A673 (cell line): ENCODE measurements at places on chromosomes 13 and 19. TPM values are rescaled to one million over a fixed set of nuclear protein-coding genes. Genes with fewer than 3 reads are reported as not detected.
A peak's percentile ranks its signal among the peaks of the same experiment; 100 is the strongest.

DNA sequence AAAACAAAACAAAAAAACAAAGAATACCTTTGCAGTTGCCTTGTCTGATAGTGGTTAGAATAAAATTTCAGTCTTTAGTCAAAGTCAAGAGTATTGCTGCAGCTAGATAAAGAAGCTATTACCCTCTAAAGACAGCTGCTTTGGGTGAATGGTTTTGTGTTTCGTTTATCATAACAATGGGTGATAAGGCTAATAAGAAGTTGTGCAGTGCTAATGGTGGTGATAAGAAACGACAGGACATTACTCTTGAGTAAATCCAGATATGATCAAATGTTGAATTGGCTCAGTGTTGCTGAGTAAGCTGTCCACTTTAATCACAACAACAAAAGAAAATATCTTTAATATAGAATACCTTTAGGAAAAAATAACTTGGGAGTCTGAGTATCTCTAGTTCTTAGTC is 1825.3 kb downstream of the SLITRK5 start:
- no peak for DNase-seq

DNA sequence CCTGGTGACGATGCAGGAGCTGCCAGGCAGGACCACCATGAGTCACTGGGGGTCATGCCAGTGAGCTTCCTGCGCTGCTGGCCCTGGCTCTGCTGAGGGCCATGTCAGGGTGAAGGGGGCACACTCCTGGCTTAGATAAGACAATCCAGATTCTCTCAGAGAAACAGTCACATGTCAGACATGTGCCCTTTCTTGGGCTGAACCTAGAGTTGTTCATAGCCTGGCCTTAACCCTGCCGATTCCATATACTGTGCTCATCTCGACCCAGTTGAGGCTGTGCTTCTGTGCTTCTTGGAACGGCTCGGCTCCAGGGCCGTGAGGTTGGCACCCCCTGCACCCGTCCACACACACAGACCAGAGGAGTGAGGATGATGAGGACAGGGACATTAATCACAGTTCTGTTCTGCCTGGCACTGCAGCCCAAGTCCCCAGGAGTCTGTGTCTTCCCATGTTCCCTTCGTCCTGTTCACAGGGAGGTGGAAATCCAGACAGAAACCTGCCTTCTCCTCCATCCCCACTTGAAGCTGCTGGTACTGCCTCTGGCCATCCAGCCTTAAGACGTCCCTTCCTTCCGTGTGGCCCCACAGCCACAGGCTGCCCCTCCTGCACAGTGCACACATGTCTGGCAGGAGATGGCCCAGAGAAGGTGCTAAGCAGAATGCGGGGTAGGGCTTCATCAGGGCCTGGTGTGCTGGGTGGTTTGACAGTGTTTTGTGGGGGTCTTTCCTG is 50.0 kb downstream of the LYL1 start:
- DNase-seq, result no peak

DNA sequence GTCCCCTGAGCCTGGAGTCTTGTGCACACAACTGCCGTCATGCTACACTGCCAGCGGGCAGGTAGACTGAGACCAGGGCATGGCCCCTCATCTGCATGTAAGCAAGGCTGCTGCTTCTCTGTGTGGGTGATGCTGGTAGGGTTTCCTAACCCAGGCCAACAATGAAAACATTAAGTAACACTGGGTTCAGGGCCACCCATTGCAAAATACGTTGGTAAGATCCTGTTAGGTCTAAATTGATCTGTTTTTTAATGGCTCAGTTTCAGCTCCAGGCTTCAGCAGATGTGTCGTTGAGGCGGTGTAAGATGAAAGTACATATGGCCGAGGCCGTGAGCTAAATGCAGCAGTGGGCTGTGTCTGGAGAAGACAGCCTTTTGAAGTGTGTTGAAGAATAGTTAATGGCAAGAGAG is 383.4 kb downstream of the IRS2 start:
- DNase-seq, result no peak

- DNase-seq, result peak; percentile 72
Observed at GRCh38 chr19:18233224-18233825, 7.1 kb upstream of the PDE4C start.

GRCh38 chr19:13095393-13095784 is 7.3 kb downstream of the LYL1 start:
- DNase-seq, result no peak

DNA sequence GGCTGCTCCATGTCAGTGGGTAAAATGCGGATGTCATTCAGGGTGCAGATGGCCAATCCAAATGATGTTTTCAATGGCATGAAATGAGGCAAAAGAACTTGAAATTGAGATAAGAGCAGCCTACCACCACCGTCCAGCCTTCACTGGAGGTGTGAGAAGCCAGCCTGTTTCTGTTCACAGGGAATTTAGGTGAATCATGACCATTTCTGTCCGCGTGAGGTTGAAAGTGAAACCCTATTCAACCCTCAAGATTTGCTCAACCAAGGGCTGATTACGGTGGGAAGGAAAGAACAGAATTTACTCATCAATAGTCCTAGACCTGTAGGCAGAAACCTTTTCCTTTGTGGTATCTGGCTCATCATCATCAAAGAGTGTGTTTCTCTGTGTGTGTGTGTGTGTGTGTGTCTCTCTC is 370.7 kb downstream of the COG6 start:
- no peak for DNase-seq

DNA sequence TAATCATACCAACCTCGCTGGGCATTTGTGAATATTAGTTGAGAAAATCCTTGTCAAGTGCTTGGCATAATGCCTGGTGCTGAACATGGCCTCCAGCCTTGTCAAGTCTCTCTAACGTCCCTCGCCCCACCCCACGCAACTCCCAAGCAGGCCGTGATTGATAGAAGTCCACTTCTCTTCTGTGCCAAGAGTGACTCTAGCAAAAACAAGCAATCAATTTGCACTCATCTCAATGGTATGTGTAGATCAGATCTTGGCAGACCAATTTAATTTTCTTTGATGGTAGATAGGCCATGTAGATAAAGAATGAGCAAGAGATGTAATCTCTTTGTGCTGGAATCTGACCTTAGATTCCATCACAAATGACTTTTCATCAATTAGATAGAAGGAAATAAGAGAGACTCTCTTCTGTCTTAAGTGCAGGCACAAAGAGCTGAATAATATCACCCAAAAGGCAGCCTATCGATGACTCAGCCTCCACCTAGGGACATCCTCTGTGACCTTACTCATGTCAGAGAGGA is 31.0 kb upstream of the KATNAL1 start:
- DNase-seq, result no peak

DNA sequence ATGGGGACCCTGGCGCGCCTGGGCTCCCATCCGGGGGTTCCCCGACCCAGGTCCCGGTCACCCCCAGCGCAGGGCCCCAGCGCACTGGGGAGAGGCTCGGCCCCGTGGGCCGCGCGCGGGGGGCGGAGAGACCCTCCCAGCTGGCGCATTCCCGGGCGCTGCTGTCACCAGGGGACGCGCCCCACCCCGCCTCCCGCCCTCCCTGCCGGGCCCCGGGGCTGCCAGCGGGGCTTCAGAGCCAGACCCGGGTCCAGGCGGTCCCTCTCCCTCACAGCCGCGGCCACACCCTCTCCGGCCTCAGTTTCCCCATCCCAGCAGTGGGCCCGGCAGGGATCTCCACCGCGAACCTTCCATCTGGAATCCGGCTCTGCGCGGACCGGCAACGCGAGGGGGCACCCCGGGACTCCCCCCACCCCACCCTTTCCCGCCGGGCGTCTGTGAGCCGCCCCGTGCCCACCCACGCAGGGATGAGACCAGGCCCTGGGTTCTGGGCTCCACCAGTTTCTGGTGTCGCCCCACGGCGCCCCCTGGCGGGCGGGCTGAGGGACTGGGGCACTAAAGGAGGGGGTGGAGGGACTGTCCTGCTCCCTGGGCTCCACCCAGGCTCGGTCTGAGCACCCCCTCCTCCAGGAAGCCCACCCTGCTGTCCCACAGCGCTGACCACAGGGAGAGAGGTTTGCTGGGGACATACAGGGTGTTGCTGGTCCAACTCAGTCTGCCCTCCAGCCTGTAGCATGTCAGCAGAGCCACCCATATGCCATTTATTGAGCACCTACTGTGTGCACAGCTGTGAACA is 878 bp upstream of the ADAMTSL5 start:
- DNase-seq, result peak; percentile 65

DNA sequence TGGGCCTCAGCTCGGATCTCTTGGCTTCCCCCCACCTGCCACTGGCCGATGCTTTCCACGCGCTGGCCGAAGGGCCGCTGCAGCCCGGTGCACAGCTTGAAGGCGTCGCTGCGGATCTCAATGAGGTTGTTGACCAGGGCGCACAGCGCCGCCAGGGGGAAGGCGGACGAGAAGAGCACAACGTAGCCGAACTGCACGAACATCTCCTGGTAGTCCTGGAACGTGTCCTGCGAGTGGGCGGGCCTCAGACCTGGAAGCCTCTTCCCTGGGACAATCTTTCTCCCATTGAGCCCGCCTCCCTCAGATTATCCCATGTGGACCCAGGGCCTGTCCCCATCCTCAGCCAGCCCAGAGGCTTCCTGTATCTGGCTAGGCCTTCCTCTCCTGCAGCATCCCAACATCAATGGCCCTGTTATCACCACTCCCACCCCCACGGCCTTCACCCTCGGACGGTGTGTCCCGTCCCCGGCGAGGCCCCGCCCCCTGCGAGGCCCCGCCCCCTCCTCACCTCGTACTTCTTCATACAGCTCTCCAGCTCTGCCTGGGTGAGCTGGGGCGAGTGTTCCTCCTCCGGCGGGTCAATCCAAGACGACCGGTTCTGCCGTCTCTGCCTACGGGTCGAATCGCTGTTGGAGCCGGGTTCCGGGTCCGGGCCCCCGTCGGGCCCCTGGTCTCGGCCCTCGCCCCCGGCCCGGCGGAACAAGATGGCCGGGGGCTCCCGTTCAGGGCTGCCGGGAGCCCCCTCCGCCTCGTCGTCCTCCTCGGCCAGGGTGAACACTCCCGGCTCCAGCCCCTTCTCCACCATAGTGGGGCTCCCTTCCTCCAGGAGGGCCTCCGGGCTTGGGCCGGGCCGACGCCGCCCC is 6.8 kb downstream of the ANO8 start:
- DNase-seq, result no peak

- DNase-seq, result peak; percentile 41
Observed at GRCh38 chr19:49997709-49998108, 27.5 kb downstream of the VRK3 start.

DNA sequence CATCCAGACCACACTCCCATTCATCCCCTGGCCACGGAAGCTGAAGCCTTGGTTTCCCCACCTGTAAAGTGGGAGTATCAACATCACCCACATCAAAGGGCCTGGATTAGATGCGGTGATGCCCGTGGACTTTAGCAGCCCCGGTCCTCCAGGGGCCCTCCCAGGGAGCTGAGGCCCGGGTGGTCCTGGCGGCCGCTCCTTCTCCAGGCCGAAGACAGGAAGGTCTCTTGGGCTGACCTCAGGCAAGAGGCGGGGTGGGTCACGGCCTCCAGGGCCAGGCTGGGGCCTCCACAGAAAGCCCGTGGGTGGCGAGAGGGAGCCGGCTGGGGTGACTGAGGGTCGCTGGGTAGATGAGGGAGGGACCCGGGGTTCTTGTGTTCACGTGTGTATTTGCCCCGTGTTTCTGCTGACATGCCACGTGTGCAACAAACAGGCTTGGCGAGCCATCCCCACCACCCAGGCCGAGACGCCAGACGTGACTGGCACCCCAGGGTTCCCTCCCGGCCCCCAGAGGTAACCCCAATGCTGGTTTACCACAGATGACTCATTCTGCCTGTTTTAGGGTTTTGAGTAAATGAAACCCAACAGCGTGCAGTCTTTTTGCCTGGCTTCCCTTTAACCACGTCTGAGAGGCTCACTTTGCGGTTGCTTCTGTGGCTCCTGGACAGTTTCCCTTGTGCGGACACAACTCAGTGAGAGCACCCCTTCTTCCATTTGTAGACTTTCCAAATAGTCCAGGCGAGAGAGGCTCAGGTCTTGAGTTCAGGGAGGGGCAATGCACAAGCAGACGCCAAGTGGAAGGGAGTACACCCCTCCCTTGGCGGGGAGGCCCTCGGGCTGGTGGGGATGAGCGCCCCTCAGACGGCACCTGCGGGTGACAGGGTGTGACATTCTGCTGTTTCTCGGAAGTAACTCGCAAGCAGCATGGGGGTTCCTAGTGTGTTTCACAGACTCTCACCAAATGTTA is 42.9 kb downstream of the C13orf46 start:
- DNase-seq, result no peak

DNA sequence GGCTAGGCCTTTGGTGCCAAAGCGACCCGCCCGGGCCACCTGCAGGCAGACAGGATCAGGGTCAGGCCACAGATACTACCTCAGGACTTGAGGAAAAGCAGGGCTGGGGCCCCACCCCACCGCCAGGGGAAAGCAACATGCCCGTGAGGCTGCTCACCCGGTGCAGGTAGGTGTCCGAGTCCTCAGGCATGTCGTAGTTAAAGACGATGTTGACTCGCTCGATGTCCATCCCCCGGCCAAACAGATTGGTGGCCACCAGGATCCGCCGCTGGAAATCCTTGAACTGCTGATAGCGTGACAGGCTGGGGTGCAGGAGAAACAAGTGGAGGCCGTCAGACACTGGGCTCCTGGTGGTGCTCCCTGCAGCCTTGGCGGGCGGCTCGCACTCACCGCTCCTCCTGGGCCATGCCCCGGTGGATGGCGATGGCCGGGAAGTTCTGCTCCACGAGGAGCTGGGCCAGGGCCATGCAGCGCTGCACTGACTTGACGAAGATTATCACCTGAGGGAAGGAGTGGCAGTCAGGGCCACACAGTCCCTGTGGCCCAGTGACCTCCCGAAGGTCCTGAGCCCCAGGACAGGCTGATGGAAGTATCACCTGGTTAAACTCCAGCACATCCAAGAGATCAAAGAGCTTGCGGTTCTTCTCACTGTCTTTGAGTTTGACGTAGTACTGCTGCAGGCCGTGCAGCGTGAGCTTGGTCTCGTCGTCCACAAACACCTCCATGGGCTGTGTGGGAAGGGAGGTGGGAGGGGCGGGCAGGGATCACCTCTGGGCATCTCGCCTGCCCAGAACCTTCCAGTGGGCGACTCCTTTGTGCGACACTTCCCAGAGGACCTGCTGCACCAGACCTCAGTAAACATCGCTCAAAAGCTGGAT is 9.8 kb downstream of the DDX39A start:
- DNase-seq, result no peak

DNA sequence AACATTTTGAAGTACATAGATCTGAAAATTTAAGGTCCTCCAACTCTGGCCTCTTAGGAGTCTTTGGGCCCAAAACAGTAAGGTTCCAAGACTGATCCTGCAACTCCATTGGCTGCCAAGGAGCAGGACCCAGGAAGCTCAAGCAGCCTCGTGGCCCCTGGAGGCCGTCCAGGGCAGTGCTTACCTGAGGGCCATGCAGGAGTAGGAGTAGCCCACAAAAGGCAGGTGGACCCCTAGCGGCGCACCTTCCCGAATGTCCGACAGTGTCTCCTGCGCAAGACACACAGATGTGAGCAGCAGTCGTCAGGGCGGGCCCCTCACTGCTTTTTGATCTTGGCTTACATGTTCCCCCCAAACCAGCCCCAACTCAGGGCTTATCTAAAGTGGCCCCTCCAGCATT is 5.7 kb upstream of the SIX5 start:
- DNase-seq, result no peak

- no peak for DNase-seq
Observed at GRCh38 chr13:38879786-38880185, 110.8 kb downstream of the STOML3 start.

GRCh38 chr19:45571457-45572220 is 13.0 kb downstream of the OPA3 start:
- no peak for DNase-seq

NLRP11 gene
- total RNA-seq, result 0.46 and 0.52 TPM in 2 replicates

ZNF681 gene
- 0.07 and 0.15 TPM in 2 replicates for total RNA-seq

KLK6 gene
- not detected in 2 replicates for total RNA-seq

BEST2 gene
- total RNA-seq, result 0.13 TPM in 1 of 2 replicates, not detected in the other

LYPD3 gene
- total RNA-seq, result 0.21 and 0.31 TPM in 2 replicates

ZNF221 gene
- total RNA-seq, result 4.8 and 6.1 TPM in 2 replicates

DUS3L gene
- total RNA-seq, result 56.8 and 85.3 TPM in 2 replicates
